Activated CD4-positive, alpha-beta T cell treated with anti-CD3 and anti-CD28 coated beads, Interleukin-2, amount 50 U/mL, for 24 hours (primary cell): ENCODE measurements at places on chromosomes 2 and 18.

DNA sequence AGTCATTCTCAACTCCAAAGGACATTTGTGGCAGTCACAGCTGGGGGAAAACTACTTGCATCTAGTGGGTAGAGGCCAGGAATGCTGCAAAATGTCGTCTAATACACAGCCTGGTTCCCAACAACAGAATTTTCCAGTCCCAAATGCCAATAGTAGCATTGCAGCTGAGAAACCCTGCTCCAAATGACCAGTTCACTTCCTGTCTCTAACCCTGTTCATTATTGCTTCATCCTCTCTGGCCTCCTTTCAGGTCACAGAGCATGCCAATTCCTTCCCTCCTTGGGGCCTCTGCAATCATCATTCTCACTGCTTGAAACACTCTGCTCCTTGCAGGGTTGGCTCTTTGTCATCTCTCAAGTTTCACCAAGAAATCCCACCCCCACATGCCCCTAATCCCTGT, 139.1 kb downstream of the IRS1 start:
- no peak for DNase-seq

GRCh38 chr2:236536727-236537398, 32.8 kb upstream of the ACKR3 start:
- DNase-seq = no peak

DNA sequence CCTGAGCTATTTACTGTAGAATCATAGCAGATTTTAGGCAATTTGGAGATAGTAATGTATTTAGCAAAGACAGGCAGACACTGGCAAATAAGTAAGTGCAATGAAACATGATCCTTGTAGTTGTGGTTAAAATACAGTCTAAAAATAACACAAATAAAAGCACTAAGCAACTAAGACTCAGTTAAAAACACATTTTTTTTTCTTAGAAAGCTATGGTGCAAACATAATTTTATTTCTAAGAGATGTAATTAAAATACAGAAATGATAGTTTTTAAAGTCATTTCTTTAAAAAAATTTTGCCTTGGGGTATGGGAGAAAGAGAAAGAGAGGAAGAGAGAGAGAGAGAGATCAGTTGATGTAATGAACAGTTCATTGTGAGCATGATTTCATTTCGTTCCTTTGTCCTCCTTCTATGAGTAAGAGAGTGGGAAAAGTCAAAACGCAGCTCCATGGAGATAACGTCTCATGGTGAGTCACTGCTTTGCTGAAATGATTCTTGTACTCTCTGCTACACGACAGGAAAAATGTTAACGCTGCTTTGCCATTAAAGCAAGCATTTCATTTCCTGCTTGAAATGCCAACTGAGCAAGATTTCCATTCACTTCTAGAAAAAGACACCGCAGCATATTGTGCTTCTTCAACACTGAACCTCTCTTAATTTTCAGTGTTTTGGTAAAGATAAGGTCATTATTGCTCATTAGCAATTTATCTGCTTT, 61.3 kb upstream of the PGAP1 start:
- DNase-seq = peak; percentile 62

DNA sequence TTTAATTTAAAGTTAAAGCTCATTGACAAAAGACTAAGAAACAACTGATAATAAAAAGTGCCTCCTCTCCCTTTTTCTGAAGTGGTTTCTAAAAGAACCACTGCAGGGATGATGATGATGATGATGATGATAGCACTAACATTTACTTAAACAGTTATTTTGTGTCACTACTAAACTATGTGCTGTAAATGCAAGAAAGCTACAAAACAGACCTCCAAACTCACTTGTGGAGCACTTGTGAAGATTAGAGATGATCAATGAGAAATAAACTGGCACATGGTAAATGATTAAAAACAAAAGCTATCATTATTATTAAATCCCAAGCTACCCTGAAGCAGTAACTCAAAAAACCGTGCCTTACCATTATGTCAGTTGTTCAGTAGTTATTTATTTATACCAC, 88.7 kb downstream of the SLC8A1 start:
- no peak for DNase-seq
